ENCODE measurements at places on chromosomes 4 and X. TPM values are rescaled to one million over a fixed set of nuclear protein-coding genes. Genes with fewer than 3 reads are reported as not detected.

- no peak for DNase-seq
These were observed 2138.8 kb downstream of the PCDH7 start for GRCh38 chr4:32858971-32859370.

GRCh38 chr4:121049072-121049599, 23.2 kb downstream of the NDNF start:
- DNase-seq, result no peak

CENPVL1 gene
- not detected for total RNA-seq

DNA sequence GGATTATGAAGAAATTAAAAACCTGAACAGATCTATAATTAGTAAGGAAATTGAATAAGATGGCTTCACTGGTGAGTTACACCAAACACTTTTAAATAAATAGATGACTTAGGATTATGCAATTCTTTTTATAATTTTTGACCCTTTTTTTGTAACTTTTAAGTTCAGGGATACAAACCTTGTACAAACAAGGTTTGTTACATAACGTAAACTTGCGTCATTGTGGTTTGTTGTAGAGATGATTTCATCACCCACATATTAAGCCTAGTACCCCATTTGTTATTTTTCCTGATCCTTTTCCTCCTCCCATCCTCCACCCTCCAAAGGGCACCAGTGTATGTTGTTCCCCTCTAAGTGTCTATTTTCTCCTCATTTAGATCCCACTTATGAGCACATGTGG, 75.7 kb downstream of the CPEB2 start:
- no peak for DNase-seq

- no peak for DNase-seq
These were observed 278.9 kb upstream of the MAGEC2 start for GRCh38 chrX:142483965-142484364.

- no peak for DNase-seq
These were observed 840 bp upstream of the RPL34 start for GRCh38 chr4:108619372-108620100.

GABRE gene
- not detected for total RNA-seq

GRCh38 chr4:150598909-150599308, 17.0 kb downstream of the MAB21L2 start:
- DNase-seq, result no peak

- DNase-seq, result no peak
These were observed 1157.4 kb downstream of the FAM133A start for GRCh38 chrX:94831364-94831763.

- no peak for DNase-seq
These were observed 13.8 kb downstream of the PNMA6E start for GRCh38 chrX:153387345-153387744.

GRCh38 chrX:123923211-123923610, 38.3 kb upstream of the STAG2 start:
- DNase-seq, result no peak

HELT gene
- not detected for total RNA-seq

GRCh38 chr4:85084371-85085094, 118.0 kb upstream of the WDFY3 start:
- peak; percentile 74 for DNase-seq

TMPRSS11E gene
- not detected for total RNA-seq

- peak; percentile 97 for DNase-seq
These were observed 15.5 kb downstream of the P2RY8 start for GRCh38 chrX:1521459-1521956.

TEX11 gene
- total RNA-seq, result not detected

SHISA3 gene
- total RNA-seq, result not detected

- DNase-seq, result no peak
These were observed 264.6 kb downstream of the TENM3 start for GRCh38 chr4:182507805-182508204.

SPATA4 gene
- total RNA-seq, result not detected

DCX gene
- not detected for total RNA-seq

DNA sequence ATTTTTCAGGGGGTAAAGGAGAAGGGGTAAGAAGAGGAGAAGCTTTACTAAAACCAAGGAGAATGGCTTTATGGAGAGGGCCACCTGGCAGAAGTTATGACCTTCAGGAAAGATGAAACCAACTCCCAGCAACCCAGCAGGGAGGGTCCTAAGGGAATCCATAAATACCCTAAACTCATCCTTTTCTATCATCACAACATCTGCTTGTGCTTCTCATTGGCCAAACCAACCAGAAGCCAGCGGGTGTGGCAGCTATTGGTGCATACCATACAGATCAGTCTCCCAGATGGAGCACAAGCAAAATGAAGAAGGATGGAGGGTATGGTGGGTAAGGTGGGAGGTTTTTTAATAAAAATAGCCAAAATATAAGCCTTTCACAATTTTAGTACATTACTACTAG, 58.5 kb upstream of the ARSJ start:
- no peak for DNase-seq

DNA sequence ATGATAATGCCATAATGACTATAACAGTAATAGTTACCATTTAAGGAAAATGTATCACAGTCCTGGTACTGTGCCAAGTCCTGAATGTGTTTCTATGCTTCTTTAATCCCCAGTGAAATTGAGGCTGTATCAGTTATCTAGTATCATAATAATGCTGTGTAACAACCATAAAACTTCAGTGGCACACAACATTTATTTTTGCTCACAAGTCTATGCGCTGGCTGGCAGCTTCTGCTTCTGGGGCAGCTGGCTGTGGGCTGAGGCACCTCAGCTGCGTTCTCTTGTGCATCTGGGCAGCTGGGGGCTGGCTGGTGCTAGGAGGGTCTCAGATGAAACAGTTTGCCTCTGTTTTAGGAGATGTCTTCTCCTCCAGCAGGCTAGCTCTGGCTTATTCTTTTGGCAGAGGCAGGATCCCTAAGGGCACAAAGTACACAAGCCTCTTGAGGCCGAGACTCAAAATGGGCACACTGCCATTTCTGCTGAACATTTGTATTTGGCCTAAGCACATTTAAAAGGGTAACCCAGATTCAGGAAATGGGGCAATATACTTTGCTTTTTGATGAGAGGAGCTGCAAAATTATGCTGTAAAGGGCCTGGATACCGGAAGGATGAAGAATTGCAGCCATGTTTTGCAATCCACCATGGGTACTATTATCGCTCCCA, 62.6 kb upstream of the DHX15 start:
- DNase-seq, result no peak

SYNPO2 gene
- 0.10 TPM for total RNA-seq

DNA sequence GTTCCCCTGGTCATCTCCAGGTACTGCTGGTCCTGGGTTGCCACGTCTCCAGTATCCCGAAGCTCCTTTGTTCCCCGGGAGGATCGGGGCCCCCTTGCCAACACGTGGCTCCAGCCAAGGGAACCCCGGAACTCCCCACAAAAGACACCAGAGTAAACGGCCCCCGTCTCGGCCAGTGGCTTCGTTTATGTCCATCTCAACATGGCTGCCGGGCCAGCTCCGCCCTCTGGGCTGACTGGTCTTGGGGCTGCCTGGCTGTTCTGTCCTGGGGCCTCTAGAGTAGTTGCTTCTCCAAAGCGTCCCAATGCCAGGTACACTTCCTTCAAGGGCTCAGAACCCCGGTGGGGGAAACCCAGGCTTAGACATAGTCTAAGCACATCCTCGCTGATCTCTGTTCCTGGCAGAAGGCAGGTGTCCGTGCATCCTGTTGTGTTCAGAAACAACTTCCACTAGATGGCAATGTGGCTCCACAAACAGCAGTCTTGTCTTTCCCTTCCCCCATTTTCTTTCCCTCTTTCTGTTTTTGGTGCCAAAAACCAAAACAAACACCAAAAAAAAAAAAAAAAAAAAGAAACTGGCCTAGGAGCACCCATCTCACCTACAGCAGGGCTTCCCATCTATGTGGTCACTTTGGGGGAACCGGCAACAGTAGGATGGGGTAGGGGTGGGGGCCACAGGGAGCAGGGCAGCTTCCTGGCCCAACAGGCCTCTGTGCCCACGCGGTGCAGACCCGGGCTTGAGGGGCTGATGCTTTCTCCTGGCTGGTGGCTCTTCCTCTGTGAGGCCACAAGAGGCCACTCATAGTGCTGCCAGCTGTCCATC, 35.3 kb downstream of the NBDY start:
- DNase-seq, result peak; percentile 85

GRCh38 chr4:143307531-143307930, 29.1 kb upstream of the GAB1 start:
- DNase-seq, result no peak

DNA sequence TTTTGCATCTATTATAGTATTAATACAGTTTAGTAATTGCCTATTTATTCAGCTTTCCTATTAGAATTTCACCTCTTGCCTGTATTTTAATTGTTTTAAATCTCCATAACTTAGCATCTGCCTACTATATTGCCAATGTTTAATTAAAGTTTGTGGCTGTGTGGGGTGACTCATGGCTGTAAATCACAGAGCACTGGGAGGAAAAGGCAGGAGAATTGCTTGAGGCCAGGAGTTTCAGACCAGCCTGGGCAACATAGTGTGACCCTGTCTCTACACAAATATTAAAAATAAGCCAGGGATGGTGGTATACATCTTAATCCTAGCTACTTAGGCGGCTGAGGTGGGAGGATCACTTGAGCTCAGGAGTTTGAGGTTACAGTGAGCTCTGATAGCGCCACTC, 14.5 kb upstream of the CCSER1 start:
- no peak for DNase-seq

GRCh38 chr4:29966386-29966785, 753.8 kb upstream of the PCDH7 start:
- DNase-seq, result no peak

- DNase-seq, result no peak
These were observed 159.2 kb downstream of the BTC start for GRCh38 chr4:74635074-74635473.

CXCL10 gene
- total RNA-seq, result not detected

DNA sequence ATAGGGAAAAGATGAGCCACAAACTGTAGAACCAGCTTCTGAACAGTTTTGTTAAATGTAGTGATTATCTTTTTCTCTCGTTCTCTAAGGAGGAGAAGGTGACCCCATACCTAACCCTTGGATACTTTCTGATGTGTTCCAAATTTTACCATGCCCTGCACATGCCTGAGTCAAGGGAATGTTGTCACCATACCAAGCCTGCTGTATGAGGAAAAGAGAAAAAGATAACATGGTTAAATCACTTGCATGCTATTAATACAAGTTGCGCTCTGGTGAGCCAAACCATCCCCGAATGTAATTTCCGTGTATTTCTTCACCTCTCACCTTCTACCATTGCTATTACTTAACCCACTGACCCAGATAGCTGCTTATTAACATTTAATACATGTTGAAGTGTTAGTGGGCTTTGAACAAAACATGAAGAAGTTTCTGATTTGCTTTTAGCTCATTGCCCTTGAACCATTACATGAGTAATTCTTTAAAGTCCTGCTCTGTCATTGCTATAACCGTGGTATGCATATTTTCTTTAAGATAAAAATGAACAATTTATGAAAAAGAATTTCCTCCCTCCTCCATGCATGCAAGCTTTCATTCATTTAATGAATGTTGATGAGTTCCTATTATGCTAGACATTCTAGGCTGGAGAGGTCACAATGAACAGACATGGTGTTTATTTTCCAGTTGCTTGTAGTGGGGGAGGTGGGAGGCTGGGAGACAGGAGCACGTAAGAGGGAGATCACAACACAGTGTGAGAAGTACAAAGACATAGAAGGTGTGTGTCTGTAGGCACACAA, 13.6 kb upstream of the KIT start:
- DNase-seq, result no peak

DNA sequence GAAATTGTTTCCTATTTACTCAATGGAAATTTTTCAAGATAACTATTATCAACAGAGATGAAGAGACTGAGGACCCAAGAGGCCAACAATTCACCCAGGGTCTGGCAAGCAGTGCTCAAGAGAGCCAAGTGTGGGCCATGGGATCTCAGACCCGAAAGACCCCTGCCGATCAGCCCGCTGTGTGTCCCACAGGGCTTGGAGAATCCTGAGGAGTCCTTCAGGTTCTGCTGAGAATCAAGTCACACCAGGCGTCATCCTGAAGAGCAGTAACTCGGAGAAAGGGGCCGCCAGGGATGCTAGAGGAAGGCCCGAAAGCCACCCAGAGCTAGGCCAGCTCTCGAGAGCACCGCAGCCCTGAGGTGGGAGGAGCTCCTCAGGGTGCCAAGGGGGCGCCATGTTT, 48.7 kb downstream of the FGFRL1 start:
- no peak for DNase-seq

GRCh38 chr4:144154044-144154443, 13.5 kb upstream of the GYPA start:
- DNase-seq, result no peak

DNA sequence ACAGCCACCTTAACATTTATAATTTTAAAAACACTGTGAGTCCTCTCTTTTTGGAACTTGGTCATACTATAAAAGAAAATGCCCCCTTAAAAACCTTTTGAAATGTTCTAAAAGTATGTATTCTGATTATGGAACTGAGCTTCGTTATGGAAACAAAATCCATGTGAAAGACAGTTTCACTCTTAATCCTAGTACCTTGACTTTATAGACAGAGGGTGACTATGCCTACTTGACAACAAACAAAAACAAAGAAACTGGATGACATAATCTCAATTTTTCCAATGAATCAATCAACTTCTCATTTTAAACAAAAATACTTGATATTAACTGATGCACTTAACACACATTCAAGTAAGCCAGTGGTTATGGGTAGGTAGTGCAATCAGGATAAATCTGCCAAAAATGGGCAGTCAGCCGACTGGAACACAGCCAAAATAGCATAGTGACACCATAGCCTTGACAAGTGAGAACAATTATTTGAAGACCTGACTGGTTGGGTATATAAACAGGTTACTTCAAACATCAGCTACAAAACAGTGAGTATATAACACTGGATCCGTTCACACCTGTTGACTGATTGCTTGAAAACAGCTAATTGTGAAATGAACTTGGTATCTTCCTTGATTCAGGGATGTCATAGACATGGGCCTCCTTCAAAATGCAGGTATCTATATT, 265.5 kb downstream of the PPP3CA start:
- DNase-seq, result no peak

DNA sequence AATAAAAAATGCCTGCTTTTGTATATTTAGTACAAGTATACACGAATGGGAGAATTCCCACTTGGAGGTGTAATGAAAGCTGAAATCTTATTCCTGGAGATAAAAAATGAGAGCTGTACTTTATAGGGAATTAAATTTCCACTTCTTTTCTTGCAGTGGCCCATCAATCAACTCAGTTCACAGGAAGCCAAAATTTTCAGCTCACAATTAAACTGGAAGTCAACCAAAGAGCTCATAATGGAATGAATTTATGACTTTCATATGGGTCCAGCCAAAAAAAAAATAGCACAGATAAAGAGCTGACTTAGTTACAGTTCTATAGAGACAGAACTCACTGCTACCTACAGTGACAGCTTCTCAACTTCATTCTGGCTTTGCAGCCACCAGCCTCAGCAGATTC, 115.2 kb upstream of the TBC1D9 start:
- DNase-seq, result no peak

GRCh38 chr4:94811643-94812042, 53.9 kb downstream of the BMPR1B start:
- DNase-seq, result no peak

GCNA gene
- 5.6 TPM for total RNA-seq

All from B cell (primary cell).